ENCODE measurements at places on chromosomes 2 and 18.

DNA sequence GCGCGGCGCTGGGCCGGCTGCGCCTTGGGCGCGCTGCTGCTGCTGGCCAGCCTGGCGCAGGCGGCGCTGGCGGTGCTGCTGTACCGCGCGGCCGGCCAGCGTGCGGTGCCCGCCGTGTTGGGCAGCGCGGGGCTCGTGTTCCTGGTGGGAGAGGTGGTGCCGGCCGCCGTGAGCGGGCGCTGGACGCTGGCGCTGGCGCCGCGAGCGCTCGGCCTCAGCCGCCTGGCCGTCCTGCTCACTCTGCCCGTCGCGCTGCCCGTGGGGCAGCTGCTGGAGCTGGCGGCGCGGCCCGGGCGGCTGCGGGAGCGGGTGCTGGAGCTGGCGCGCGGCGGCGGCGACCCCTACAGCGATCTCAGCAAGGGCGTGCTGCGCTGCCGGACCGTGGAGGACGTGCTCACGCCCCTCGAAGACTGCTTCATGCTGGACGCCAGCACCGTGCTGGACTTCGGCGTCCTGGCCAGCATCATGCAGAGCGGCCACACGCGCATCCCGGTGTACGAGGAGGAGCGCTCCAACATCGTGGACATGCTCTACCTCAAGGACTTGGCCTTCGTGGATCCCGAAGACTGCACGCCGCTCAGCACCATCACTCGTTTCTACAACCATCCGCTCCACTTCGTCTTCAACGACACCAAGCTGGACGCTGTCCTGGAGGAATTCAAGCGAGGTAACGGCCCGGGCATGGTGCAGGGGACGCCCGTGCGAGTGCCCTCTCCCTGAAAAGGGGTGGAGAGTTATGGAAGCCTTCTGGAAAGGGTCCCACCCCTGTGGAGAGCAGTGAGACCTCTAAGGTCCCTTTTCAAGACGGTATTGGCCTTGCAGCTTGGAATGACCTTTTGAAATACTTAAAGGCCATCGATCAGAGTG lies 1.0 kb downstream of the CNNM3 start:
- DNase-seq = no peak

DNA sequence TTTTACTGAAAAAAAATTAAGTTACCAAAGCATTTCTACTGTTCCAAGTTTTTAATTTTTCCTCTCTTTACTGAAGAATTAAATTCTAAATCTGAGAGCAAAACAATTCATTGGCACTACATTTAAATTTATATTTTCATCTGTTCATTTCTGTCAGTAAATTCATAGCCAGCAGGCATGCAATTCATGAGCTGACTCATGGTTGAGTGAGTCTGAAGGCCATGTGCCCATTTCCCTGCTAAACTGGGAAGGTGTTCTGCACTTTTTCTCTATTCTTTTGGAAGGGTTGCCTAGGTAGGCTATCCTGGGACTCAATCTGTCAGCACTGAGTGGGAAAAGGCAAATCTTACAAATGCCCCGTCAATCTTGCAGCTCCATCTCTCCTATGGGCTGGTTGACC lies 88.7 kb downstream of the KLHL14 start:
- DNase-seq = no peak

DNA sequence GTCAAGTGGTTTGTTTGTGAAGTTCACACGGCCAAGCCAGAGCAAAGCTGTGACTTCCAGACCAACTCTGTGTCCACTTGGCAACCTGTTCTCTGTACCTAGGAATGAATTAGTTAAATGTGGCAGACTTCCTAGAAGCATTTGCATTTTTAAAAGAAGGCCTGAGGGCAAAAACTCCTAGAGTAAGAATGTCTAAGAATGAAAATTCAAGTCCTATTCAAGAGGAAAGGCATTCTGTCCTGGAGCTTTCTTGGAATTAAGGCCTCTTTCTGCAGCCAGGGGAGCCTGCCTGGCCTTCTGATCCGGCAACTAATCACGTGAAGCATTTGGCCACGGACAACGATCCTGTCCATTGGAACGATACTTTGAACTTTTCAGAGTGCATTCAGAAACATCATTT lies 155.0 kb downstream of the SETBP1 start:
- DNase-seq = no peak

DNA sequence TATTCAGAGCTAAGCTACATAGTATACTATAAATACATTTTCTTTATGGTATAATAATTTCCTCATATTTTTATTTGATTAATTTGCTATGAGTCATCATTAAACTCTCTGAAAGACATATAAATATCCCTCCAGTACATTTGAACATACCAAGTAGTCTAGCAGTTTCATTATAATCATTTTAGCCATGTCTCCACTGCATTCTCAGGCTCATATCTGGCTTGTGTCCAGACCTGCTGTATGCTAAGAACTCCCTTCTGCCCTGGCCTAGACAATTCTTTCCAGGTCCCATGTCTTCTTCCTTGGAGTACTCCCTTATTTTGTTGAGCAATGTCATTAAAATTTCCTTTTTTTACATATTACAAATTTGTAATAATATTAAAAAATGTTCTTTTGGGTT lies 16.6 kb upstream of the DYNC1I2 start:
- DNase-seq = no peak

GRCh38 chr2:32523686-32524085 lies 104.2 kb upstream of the TTC27 start:
- no peak for DNase-seq

- no peak for DNase-seq
These were observed 160.0 kb upstream of the TRIB2 start for GRCh38 chr2:12556762-12557161.

- no peak for DNase-seq
These were observed 312.4 kb downstream of the PLCL1 start for GRCh38 chr2:198116756-198117155.

DNA sequence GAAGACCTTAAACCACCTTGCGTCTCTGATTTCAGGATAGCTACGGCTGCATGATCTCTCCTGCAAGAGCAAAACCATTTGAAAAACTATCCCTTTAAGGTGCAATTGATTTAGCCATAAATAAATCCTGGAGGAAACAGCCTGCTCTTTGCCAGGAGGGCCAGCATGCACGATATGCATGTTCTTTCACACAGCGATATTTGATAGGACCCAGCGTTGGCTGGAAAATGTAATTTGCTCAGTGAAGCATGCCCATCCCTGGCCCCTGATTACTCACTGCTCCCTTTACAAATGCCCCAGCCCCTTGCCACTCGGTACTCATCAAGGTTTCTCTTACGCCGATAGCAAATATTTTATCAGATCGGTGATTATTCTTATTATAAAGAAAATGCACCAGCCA lies 315.4 kb downstream of the CDH2 start:
- no peak for DNase-seq

- DNase-seq = no peak
These were observed 24.0 kb upstream of the B3GNT7 start for GRCh38 chr2:231371430-231372054.

- DNase-seq = no peak
These were observed 55.9 kb downstream of the ZAP70 start for GRCh38 chr2:97769308-97769707.

GRCh38 chr2:72900191-72900825 lies 13.1 kb downstream of the SPR start:
- no peak for DNase-seq

DNA sequence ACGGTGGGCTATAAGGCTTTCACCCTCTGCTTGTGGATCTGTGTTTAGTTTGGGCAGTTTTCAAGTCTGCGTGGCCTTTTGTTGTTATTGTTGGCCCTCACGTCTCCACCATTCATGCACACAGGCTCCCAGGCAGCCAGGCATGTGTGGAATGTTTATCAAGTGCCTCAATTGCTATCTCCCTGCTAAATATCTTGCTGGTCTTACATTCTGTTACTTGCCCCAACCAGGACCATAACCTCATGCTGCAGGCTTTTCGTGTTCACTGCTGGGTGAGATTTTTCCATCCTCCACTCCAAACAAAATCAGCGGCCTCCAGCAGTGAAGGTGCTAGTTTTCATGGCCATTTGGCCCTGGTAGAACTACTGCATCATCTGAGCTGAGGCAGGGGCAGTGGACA lies 63.0 kb upstream of the DSC1 start:
- no peak for DNase-seq

GRCh38 chr2:237727363-237727762 lies 71.2 kb upstream of the RBM44 start:
- no peak for DNase-seq

DNA sequence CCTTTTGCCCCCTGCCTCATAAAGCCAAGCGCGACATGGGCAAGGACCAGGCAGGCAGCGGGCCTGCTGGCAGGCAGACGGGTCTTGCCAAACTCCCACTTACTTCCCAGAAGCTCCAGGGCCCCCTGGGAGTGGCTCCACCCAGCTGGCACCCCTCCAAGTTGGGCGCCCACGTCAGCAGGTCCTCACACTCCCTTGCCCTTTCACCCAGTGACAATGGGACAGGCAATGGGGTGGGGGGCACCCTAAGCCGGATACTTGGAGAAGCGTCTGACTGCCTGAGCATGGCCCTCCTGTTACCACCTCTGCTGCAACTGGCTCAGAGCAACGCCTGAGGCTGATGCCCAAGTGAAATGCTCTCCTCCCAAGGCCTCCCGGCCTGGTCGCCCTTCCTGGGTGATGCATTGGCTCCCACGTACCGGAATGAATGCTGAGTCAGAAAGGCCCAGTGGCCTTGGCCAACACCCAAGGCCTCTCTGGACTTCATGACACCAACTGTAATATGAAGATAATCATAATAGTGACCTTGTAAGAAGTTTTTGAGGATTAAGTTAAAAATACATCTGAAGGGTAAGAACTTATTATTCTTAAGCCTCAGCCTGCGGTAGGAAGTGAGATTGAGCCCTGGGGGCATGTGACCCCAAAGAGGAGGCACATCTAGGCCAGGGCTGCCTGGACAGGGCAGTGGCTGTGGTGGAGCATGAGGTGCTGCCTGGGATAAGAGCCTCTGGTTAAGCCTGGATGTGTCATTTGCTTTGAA lies 31.6 kb downstream of the KCNK3 start:
- no peak for DNase-seq

GRCh38 chr18:23887035-23887434 lies 127.5 kb upstream of the TTC39C start:
- no peak for DNase-seq

DNA sequence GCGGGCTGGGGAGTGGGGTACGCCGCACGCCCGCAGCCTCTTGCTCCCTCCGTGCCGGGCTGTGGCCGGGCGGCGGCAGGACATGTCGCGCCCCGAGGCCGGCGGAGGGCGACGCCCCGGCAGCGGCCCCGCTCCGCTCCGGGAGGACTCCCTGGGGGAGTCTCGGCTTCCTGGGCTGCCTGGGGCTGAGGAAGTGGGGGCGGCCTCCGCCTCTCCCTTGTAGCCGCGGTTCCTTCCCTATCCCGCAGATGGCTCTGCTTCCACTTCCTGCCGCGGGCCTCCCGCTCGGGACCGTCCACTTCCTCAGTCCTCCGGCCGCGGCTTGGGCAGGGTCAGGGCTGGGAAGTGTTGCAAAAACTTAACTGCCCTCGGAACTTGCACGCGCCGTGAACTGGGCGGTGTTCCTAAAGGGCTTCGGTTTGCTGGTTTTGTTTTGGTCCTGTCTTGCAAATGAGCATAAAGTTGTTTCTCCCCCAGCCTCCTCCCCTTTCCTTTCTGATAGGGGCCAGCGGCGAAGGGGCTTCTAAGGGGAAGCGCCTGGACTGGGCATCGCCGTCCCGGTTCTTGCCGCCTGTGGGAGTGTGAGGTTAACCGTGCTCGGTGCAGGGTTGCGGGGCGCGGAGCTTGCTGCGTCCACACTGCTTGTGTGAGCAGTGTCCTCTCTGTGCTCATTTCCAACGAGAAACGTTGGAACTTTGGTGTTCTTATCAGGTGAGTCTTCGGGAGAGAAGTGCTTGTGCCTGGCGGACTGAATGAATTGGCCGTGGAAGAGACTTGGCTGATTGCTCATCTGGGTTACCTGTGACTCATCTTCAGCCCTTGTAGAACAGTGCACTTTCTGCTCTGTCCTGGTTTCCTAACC lies 600 bp downstream of the RALB start:
- DNase-seq = no peak

GRCh38 chr18:34480162-34480700 lies 229.9 kb upstream of the DTNA start:
- no peak for DNase-seq

- no peak for DNase-seq
These were observed 95.6 kb downstream of the HDAC4 start for GRCh38 chr2:239305222-239305575.

DNA sequence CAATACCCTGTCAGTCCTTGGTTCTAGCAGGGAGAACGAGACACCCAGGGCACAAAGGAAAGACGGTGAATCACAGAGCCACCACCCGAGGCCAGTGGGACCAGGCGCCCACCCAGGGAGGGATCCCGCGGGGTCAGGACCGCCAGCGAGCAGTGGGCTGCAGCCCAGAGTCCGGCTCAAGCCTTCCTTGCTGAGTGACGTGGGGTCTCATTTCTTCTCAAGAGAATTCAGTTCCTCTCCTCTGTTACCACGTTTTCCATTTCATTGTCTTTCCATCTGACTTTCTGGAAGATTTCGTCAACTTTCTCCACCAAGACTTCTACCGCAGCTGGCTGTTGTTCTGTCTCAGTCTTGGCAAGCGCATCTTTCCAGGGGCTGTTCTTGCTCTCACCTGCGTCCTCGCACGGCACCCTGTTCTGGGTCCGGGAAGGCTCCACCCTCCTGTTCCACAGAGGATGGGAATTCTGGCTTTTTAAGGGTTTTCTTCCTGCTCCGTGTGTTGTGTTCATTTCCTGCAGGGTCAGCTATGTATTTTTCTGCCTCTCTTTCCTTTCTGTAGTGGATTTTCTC lies 248.6 kb downstream of the NDUFA10 start:
- no peak for DNase-seq

DNA sequence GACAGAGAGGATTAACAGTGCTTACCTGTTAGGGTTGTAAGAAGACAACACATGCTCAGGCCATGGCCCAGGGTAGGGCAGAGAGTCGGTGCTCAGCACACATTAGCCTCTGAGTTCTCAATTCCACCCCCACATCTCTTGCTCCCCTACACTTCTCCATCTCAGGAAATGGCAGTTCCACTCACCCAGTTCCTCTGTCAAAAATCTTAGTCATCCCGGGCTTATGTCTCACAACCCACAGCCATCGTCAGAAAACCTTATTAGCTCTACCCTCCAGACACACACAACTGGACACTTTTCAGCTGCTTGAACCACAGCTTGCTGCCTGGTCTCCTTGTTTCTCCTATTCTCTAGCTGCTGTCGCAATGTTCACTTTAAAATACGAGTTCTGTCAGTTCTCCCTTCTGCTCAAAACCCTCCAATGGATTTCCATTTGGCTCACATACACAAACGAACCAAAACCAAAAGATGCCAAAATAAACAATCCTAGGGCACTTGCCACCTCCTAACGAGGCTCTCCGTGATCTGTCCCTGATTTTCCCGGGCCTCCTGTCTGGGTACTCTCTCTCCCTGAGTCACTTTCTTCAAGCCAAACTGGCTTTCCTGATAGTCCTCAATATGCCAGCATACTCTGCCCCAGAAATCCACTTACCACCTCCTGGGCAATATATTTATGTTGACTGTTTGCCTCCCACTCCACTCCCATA lies 89.7 kb downstream of the KCTD1 start:
- no peak for DNase-seq

DNA sequence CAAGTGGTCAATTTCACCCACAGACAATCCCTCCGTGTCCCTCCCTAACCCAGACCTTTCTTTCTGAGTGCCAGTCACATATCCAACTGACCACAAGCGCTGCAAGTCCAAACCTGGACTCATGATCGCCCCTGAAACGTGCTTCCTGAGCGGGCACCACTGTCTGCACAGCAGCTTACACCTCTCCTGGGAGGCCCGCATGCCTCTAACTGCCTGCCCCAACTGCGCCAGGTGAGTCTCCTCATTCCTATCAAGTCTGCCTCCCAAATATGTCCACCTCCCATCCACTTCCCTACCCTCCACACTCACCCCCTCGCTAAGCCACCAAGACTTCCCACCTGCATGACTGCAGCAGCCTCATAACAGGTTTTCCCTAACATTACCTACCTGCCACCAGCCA lies 33.4 kb downstream of the COL4A4 start:
- no peak for DNase-seq
